ENCODE measurements at places on chromosomes 4 and X.

DNA sequence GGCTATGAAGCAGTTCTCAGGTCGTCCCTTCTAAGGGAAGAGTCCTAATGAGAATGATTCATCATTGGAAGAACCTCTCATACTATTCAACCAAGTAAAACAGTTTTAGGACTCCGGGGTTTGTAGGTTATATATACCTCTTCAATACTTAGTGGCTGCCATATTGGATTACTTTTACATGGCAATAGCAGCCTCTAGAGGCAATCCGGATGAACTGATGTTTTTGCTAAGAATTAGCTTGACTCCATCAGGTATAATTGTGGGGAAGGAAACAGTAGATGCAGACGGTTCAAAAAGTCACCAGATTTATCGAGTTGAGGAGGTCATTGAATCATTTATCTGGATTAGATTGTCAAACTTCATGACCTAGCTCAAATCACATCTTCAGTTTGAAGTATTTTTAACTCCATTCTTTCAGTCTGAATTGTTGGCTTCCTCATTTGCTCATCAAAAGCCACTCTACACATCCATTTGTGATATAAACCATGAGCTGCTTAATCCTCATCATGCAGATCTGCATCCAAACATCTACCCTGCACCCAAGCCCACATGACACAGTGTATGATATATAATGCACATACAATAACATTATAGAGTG, 28.4 kb downstream of the GUCY1B1 start:
- DNase-seq: no peak

DNA sequence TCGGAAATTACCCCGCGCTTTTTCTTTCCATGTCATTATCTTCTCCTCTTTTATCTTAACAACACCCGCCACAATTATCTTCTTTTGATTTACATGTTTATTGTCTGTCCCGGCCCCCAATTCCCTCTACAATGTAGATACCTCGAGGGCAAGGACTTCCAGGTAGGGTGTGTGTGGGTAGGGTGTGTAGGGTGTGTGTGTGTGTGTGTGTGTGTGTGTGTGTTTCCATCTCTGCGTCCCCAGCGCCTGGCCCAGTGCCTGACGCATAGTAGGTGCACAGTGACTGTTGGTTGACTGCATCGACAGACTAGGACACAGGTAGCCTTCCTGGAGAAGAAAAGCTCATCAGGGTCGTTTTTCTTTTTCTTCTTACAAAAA, 103.1 kb downstream of the UCHL1 start:
- no peak for DNase-seq

DNA sequence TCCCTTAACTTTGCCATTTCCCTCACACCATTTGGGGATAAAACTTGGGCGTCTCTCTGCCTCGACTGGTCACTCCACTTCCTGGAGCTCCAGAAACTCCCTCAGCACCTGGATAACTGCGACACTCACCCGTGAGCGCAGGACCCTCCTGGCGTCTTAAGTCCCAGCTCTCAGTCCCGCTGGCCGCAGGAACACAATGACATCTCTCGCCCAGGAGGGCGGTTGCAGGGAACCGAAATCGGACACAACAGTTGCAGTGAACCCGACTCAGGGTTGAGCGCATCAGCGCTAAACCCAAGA, 370.9 kb upstream of the SMIM31 start:
- no peak for DNase-seq

GRCh38 chr4:139576219-139576618, 20.2 kb upstream of the SETD7 start:
- DNase-seq: no peak

DNA sequence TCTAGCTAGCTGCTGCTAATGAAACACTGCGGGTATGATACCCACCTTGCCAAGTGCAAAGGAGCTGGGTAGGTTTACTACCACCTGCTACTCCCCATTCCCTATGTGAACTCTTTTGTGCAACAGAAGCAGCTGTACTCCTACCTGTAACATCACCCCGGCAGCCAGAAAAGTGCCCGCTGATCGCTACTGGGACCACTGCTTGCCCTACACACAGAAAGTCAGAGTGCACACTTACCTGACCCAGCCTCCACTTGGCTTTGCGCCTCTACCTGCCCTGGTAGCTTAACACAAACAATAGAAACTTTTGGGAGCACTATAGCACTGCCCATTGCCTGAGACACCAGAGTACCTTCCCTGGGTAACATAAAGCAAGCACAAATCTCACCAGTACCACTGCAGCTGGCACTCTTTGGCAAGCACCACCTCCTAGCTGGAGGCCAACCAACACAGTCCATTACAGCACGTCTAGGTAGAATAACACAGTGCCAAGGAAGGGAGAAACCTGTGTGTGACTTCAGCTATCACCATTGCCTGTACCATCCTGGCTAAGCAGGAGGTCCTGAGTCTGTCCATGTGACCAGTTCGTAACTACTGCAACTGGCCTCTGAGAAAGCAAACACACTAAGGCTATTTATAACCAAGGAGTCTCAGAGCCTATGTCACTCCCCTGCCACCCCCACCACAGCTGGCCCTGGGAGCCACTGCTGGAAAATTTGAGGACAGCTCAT, 80.1 kb downstream of the CENPC start:
- DNase-seq: no peak

GRCh38 chr4:175051974-175052373, 133.8 kb downstream of the ADAM29 start:
- DNase-seq: no peak
